ENCODE measurements at places on chromosomes 2 and 18.

DNA sequence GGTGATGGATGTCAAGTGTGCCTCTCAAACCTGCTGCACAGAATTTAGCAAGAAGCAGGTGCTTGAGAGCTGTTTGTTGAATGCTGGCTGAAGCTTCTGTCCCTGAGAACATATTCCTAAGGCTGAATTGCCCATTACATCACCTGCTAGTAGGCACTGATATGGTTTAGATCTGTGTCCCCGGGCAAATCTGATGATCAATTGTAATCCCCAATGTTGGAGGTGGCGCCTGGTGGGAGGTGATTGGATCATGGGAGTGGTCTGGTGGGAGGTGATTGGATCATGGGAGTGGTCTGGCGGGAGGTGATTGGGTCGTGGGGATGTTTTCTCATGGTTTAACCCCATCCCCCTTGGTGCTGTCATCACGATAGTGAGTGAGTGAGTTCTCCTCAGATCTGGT lies 128.0 kb downstream of the HRH4 start:
- no peak for DNase-seq

DNA sequence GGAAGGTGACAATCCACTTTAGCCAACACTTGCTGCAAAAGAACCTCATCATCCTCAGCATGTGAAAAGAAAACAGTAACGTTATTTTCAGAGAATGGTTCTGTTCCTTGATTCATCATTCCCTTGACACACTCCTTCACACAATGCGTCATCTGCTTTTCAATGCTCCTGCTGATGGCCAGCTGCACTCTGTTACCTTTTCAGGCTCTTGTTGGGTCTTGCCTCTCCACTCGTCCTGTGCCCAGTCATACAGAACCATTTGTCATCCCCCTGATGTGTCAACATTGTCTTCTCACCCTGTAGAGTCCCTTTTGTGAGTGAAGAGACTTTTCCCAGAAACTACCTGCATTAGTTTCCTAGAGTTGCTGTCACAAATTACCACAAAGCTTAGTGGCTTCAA lies 12.2 kb upstream of the DTNA start:
- DNase-seq = no peak

DNA sequence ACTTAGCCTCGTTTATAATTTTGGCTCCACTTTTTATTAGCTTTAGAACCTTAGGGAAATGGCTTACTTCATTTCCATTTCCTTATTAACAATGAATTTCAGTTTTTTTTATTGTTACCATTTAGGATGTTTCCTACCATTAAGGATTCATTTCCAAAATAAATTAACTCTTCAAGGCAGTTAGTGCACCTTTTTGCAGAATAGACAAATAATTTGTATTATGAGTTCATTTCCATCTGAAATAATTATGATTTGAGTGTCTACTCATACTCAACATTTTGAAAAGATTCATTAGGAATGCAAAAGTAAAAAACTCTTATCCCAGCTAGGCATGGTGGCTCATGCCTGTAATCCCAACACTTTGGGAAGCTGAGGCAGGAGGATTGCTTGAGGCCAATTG lies 186.8 kb upstream of the STON1 start:
- no peak for DNase-seq

GRCh38 chr2:221077251-221077650 lies 494.9 kb downstream of the EPHA4 start:
- no peak for DNase-seq

GRCh38 chr18:56139372-56139771 lies 499.0 kb downstream of the TXNL1 start:
- DNase-seq = no peak

GRCh38 chr2:27320958-27321543 lies 1.8 kb downstream of the MPV17 start:
- DNase-seq = peak; percentile 99

GRCh38 chr18:55878224-55878623 lies 290.2 kb upstream of the TCF4 start:
- no peak for DNase-seq

DNA sequence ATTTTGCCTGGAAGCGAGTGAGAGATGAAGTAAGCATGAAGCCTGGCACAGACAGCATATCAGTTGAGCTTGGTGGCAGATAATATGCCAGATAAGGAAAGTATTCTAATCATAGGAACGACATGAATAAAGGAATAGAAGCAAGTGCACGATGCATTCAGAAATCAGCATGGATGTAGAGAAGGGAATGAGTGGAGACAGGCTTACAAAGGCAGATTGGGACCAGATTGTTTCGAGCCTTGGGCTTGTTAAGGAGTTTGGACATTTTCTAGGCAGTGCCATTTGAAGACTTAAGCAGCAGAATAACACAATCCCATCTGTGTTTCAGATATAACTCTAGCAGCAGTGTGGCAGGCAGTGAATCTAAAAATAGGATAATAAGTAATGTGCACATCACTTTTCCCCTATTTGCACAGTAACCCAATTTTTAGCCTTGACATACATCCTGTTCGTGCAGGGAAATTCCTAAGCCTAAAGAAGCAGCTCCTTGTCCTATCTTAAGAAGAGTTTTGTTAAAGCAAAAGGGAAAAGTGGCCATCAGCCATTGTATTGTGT lies 450.2 kb downstream of the PLCL1 start:
- DNase-seq = no peak

GRCh38 chr2:237995036-237995435 lies 28.2 kb downstream of the UBE2F start:
- DNase-seq = peak; percentile 18

DNA sequence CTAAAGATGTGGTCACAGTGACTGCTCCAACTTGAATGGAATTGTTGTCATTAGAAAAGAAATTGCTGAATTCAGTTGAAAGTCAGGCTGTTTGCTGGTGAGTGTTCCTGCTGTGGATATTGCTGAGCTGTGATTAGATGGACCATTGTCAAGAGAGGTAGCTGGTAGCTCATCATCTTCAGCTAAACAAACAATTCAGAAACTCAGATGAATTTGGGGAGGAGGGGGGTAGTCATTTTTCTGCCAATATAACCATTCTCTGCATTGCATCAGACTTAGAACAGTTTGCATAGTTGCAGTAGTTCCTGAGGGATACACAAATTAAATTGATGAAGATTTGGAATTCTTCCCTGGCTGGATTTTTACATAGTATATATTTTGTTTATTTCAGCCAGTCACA lies 108.3 kb downstream of the MTCL1 start:
- DNase-seq = peak; percentile 74

GRCh38 chr2:1670636-1671035 lies 73.7 kb downstream of the PXDN start:
- no peak for DNase-seq

- DNase-seq = no peak
Observed at GRCh38 chr18:23135550-23136325, 453 bp downstream of the CABLES1 start.

DNA sequence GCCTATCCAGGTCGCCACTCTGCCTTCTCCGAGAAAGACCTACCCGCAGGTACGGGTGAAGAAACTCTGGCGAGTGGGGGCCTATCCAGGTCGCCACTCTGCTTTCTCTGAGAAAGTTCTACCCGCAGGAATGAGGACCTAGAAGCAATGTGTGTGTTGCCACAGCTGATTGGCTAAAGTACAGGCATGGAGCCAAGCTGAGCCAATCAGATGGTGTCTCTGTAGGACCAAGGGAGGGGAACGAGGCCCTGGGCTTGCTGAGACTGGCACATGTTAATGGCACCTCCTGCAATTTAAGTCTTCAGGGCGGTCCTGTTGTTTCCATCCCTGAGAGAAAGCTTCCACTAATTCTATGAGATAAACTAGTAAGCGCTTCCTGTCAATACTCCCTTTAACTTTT lies 82.3 kb downstream of the KCTD1 start:
- no peak for DNase-seq

DNA sequence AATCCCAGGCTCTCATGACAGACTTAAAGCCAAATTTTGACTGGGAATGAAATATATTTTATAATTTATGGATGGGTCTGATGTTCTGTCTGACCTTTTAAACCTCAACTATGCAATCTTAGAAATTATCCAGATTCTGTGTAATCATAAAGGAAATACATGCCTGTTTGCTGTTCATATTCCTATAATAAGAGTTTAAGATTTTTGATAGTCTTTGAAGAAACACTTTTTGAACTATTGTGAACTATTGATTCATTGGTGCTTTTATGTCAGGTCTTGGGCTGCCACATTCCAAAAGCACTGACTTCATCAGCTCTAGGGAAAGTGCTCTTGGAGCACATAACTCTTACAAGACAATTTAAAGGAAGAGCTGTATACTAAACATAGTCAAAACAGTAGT lies 64.2 kb downstream of the CCDC150 start:
- DNase-seq = no peak
